Urinary bladder (tissue), 4 donors: ENCODE measurements at places on chromosomes 5 and 9.

- DNase-seq = no peak
Observed at GRCh38 chr9:132040808-132041207, 38.9 kb downstream of the MED27 start.

DNA sequence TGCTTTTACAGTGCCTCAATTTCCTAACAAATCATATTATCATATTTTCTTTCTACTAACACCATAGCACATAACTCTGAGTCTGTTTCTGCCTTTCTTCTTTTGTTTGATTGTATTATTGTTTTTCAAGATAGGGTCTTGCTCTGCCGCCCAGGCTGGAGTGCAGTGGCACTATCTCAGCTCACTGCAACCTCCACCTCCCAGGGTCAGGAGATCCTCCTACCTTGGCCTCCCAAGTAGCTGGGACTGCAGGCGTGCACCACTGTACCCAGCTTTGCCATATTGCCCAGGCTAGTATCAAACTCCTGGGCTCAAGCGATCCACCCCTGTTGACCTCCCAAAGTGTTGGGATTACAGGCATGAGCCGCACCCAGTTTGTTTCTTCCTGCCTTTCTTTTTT is 18.7 kb downstream of the PAIP2 start:
- DNase-seq = no peak

- DNase-seq = no peak
Observed at GRCh38 chr9:130660683-130661450, 3.5 kb upstream of the PRDM12 start.

DNA sequence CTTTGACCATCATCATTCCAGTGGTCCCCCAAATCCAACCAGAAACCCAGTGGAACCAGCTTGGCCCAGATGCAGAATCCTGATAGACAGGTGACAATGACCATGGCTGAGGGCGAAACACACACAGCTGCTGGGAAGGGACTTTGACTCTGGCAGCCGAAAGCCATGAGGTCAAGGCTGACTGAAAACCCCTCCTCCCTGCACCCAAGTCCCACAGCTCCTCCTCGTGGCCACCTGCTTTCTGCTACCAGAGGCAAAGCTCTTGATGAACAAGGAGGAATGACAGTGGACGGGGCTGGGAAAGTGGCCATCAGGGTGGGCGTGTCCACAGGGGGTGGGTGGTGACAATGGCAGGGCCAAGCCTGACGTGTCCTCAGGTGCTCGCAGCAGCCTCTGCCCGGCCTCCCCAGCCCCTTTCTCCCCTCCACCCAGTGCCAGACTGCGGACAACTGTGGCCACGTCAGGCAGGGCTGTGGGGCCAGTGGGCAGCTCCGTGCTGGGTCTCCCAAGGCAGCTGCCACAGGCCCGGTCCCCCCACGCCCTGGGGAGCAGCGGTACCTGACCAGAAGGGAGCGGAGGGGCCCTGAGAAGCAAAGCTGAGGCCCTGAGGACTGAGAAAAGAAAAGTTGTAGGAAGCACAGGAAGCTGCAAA is 30.8 kb upstream of the SARDH start:
- DNase-seq = no peak

- DNase-seq = no peak
Observed at GRCh38 chr9:132743931-132744479, 73.7 kb downstream of the GTF3C4 start.

DNA sequence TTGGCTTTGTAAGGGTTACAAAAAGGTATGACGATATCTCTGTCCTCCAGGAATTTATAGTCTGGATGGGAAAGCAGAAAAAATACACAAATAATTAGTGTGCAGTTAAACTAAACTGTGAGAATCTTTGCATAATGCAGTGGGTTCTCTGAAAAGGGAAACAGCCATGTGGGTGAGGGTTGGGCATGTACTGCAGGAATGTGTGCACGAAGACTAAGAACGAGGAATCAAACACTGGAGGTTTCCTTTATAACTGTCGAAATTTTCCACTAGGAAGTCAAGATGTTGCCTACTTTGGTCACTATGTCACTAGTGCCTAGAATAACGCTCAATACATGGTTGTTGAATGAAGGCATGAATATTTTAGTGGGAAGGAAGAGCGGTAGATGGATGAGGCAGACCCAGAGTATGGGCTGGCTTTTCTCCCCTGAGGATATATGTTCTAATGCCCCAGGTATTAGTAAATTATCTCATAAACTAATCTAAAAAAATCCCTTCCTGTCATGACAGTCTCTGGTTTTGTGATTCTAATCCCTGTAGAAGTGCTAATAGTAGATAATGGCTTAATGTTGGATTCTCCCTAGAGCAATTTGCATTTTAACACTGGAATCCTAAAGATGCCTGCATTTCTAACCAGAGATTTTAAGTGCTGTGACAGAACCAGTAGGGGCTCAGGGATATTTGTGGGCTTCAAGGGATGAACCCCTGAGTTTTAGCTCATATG is 227.3 kb downstream of the NMUR2 start:
- no peak for DNase-seq

DNA sequence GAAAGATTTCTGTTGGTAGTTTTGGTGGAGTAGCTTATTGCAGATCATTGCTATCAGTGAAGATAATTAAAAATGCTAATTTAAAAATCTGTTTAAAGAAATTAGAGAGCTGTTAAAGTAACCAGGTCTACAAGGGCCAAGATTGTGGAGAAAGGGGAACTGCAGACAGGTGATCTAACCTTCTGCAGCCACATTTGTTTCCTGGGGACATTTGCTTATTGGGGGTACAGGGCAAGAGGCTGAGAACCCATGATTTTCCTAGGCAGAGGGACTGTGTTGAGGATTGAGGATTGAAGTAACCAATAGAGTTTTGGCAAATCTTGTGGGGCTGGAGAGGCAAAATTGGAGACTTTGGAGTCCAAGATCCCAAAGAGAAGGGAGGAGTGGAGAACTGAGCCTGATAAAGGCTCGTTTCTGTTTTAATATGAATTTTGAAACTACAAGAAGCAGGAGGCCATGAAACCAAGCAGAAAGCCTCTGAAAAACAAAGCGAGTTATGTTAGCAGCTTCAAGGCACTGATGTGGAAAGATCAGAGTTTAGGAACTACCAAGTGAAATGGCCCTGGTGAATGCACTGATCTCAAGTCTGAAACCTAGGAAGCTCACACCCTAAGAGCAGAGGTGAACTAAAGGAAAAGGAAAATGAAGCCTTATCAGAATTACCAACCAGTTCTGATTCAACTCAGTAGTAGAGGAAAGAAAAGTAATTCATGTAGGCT is 219.8 kb upstream of the C9orf72 start:
- no peak for DNase-seq

DNA sequence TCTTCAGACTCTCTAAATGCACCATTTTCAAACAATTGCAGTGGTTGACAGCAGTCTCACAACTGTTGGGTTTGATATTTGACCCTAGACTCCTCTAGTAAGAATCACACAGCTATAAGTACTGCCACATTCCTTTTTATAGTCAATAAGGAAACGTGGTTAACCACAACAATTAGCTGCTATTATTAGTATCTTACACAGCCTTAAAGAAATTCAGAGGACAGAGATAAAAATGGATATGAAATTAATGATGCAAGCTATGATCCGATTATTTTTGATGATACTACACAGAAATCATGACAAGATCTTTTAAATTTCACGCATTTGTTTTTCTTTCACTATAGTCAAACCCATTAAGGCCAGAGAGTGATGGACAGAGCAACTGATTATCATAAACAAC is 288.6 kb upstream of the C9orf72 start:
- no peak for DNase-seq

DNA sequence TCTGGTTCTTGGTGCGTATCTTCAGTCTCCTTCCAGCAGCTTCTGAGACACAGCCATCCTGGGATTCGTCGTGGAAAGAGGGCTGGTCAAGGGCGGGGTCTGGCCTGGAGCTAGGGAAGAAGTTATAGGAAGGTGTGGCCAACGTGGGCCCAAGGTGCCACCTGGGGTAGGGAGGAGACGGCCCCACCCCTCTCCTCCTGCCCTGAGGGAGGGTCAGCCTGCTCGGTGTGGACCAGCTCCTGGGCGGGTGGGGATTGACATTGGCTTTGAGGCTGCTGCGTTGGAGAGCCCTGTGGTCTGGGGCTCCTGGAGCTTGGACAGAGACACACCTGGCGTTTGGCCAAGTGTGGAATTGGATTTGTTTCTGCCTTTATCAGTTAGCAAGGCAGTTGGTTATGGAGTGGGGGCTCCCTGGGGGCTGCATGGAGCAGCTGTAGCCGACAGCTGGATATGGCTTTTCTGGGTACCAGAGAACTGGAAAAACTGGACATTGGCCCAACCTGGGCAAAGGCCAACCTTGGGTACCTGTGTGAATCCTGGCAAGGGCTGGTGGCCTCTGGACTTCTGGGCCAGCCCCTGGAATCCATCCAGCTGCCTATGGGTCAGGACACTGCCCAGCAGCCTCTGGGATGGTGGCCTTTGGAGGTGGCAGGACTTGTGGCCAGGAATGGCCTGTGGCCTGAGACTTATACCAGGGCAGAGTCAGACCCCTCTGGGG is 75.7 kb upstream of the PPP1R26 start:
- no peak for DNase-seq

- DNase-seq = no peak
Observed at GRCh38 chr9:61671276-61671973, 481.6 kb downstream of the SPATA31A7 start.

GRCh38 chr5:127923804-127924570 is 159.6 kb upstream of the SLC12A2 start:
- no peak for DNase-seq

DNA sequence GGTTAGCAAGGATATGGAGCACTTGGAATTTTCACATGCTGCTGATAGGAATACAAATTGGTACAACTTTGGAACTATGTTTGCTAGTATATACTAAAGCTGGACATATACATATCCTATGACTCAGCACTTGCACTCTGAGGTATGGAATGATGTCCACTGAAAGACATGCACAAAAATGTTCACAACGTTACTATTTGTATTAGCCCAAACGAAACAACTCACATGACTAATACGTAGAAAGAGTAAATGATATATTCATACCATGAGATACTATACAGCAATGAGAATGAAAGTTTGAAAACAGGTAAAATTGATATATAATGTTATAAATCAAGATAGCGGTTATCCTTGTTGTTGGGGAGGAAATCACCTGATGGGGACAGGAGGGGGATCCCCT is 45.5 kb upstream of the CDC42SE2 start:
- no peak for DNase-seq

GRCh38 chr5:52895075-52895474 is 94.1 kb upstream of the ITGA2 start:
- peak; percentile 64 for DNase-seq

DNA sequence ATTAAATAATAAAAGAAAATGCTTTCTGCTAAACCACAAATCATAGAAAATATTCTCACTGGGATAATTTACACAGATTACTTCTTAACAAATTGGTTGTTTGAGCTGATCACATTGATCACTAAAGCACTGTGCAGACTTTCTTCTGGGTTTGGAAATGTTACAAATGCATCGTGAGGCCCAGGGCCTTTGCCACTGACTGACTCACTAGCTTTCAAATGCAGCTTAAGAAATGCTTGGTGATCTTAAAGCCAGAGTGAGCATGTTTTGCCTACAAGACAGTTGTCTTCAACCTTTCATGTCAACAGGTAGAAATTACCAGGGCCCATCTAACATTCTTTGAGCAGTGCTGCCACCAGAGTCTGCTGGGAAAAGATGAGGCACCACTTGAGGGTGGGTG is 252.3 kb upstream of the ADRA1B start:
- no peak for DNase-seq

DNA sequence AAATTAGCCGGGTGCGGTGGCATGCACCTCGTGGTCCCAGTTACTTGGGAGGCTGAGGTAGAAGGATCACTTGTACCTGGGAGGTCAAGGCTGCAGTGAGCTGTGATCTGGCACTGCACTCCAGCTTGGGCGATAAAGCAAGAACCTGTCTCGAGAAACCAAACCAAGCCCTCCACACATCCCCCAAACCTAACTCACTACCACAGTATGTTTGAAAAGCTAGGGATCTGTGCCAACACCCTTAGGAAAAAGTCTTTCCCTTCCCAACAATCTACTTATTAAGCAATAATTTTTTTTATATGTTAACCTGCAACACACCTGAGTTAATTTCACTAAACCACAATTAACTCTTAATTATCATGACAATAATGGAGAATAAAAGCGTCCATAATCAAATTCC is 2.2 kb downstream of the UBTD2 start:
- DNase-seq = no peak

GRCh38 chr5:127431977-127432585 is 85.4 kb upstream of the PRRC1 start:
- DNase-seq = no peak

GRCh38 chr9:78121488-78121887 is 89.9 kb upstream of the GNAQ start:
- DNase-seq = no peak

DNA sequence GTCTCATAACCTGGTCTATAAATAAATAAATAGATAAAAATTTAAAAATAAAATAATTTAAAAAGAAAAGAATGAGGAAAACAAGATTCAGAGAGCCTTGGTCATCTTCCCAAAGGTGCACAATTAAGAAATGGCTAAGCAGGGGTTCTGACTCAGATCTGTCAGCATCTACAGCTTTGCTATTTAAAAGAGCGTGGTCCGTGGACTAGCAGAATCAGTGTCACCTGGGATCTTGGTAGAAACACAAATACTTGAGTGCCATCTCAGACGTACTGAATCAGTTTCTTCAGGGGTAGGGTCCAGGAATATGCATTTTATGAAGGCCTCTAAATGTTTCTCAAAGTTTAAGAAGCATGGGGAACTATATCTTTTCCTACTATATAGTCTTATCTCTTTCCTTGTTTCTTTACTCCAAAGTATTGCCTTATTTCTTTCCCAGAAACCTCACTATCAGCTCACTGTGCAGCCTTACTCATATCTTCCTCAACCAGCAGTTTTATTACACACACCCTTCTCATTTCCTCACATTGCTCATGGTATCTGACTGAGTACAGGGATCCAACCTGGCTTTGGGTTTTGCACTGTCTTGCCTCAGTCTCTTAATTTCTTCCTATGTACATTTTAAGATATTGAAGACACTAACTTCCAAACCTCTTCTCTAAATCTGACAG is 58.6 kb downstream of the TMC1 start:
- DNase-seq = no peak

DNA sequence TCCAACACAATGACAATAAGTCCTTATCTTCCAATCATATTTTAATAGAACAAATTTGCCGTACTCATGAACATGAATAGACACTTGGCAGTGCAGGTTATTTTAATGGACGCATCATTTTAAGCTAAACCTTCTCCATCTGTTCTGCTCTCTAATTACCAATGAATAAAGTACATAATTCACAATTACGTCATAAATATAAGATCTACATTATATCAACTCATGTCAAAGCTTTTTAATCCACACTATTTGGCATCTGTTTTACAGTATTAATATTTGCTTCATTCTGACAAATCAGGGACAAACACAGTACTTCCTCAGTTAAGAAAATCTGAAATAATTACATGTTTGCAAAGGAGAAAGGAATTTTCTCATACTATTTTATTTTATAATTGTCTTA is 344.1 kb upstream of the DMAC1 start:
- DNase-seq = no peak
